Uterine smooth muscle cell (primary cell): ENCODE measurements at places on chromosomes 16 and 17. TPM values are rescaled to one million over a fixed set of nuclear protein-coding genes. Genes with fewer than 3 reads are reported as not detected.

TEDC2 gene
- total RNA-seq, result 5.6 and 13.6 TPM in 2 replicates

VPS9D1 gene
- 8.1 and 8.9 TPM in 2 replicates for total RNA-seq

AOC2 gene
- 0.33 and 0.75 TPM in 2 replicates for total RNA-seq

ALOX15B gene
- total RNA-seq, result 0.12 TPM in 1 of 2 replicates, not detected in the other

PRSS36 gene
- 0.33 and 0.75 TPM in 2 replicates for total RNA-seq

NOG gene
- 0.75 and 2.7 TPM in 2 replicates for total RNA-seq

FBXW10 gene
- under 0.01 and 0.12 TPM in 2 replicates for total RNA-seq

NEUROD2 gene
- total RNA-seq, result not detected in 2 replicates

HSD3B7 gene
- 28.0 and 35.6 TPM in 2 replicates for total RNA-seq

CLN3 gene
- 13.3 and 15.1 TPM in 2 replicates for total RNA-seq

AGRP gene
- not detected in 2 replicates for total RNA-seq

FNDC8 gene
- not detected in 2 replicates for total RNA-seq

MYL11 gene
- 0.75 TPM in 1 of 2 replicates, not detected in the other for total RNA-seq

ACSM5 gene
- 0.50 and 0.66 TPM in 2 replicates for total RNA-seq

OTOA gene
- total RNA-seq, result under 0.01 TPM in 2 replicates

KRTAP9-4 gene
- not detected in 2 replicates for total RNA-seq

DRC7 gene
- 0.50 TPM in 1 of 2 replicates, not detected in the other for total RNA-seq

PITPNM3 gene
- total RNA-seq, result 0.37 and 0.55 TPM in 2 replicates

CCL7 gene
- 0.89 TPM in 1 of 2 replicates, not detected in the other for total RNA-seq

ELMO3 gene
- 0.55 and 0.62 TPM in 2 replicates for total RNA-seq

PABPN1L gene
- total RNA-seq, result not detected in 2 replicates

CIITA gene
- under 0.01 and 0.22 TPM in 2 replicates for total RNA-seq

CPHXL gene
- not detected in 2 replicates for total RNA-seq

CHD9NB gene
- total RNA-seq, result 0.66 and 2.1 TPM in 2 replicates

EFCAB5 gene
- total RNA-seq, result 0.22 and 0.37 TPM in 2 replicates

KRT12 gene
- total RNA-seq, result under 0.01 TPM in 1 of 2 replicates, not detected in the other

APOH gene
- total RNA-seq, result not detected in 2 replicates

HAS3 gene
- 0.25 and 0.44 TPM in 2 replicates for total RNA-seq

EPX gene
- not detected in 2 replicates for total RNA-seq

ZSCAN10 gene
- not detected in 2 replicates for total RNA-seq

C17orf67 gene
- total RNA-seq, result 0.87 and 1.1 TPM in 2 replicates

PRM3 gene
- total RNA-seq, result not detected in 2 replicates

KCNJ12 gene
- under 0.01 and 0.37 TPM in 2 replicates for total RNA-seq

SCARF1 gene
- total RNA-seq, result 0.25 and 0.44 TPM in 2 replicates

HYDIN gene
- 0.33 and 1.00 TPM in 2 replicates for total RNA-seq

TP53TG3B gene
- total RNA-seq, result not detected in 2 replicates

MT1G gene
- total RNA-seq, result 0.55 TPM in 1 of 2 replicates, not detected in the other

CCDC154 gene
- 0.22 and 0.25 TPM in 2 replicates for total RNA-seq

EPOP gene
- total RNA-seq, result 0.55 and 0.87 TPM in 2 replicates

STAT3 gene
- total RNA-seq, result 60.8 and 86.4 TPM in 2 replicates

GJD3 gene
- total RNA-seq, result 0.22 and 0.87 TPM in 2 replicates

TPSD1 gene
- total RNA-seq, result not detected in 2 replicates

PSMB3 gene
- 315 and 392 TPM in 2 replicates for total RNA-seq

KRTAP1-3 gene
- not detected in 2 replicates for total RNA-seq

NPIPA5 gene
- total RNA-seq, result 2.2 TPM in 1 of 2 replicates, not detected in the other

IGF2BP1 gene
- total RNA-seq, result 0.44 and 0.62 TPM in 2 replicates

DLX4 gene
- total RNA-seq, result not detected in 2 replicates

TMED6 gene
- total RNA-seq, result 0.11 TPM in 1 of 2 replicates, not detected in the other

SEZ6L2 gene
- total RNA-seq, result 2.1 and 10.0 TPM in 2 replicates

CACNG3 gene
- total RNA-seq, result not detected in 2 replicates

CES4A gene
- total RNA-seq, result 1.00 and 2.2 TPM in 2 replicates
